ENCODE measurements at places on chromosomes 7 and 10.

DNA sequence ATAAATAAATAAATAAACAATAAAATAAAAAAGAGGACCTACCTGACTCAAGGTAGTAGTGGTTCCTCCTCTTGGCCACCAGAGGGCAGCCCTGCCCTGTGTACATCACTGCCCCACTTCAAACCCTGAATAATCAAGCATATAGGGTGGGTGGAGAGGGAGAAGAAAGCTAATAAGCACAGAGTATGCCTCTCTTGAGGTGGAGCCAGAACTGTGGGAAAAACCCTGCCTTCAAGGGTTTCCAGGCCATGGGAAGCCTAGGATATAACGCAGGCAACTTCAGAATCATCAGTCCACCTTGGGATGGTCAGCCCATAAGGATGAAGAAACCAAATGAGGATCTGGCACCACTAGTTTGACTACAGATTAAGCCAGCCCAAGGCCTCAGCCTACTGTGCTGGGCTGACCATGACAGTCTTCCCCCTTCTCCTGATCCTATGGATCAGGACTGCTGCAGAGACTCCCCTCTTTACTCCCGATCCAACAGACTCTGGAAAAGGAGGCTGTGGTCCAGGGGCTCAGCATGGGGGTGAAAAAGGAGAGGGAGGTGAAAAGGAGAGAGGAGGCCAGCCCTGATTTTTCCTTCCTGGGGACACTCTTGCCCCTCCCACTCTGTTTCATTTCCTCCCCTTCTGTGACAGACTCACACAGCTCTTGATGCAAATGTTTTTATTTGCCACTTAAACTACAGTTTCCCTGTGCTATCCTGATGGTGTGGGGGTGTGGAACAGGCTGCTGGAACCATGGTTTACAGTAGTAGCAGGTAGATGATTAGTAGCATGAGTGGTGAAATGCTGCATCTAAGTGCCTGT, 10.1 kb downstream of the AVPI1 start:
- no peak for DNase-seq

DNA sequence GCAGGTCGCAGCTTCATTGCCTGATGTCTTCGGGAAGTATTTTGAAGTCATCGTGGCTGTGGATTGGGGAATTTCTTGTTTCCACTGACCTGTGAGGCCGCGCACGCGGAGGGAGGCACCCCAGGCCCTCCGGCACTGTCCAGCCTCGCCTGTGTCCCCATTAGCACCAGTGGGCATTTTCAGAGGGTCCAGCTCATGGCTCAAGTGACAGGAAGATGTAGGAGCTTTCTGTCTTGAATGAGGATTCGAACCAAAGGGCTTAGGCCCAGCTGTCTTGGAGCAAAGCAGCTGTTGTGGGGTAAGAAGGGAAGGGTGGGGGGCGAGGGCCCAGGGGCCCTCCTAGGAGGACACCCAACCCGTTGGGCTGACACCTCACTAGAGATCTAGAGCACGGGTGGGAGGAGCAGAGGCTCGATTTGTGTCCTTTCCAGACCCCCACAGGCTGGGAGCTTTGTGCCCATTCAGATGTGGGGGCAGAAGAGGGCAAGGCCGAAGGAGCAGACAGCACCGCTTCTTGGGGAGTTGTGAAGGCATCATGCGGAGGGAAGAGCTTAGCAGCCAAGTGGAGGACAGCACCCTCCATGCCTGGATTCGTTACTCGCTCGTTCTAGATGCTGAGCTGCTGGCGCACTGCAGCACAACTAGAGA, 914 bp downstream of the ZNF37A start:
- DNase-seq: no peak

- DNase-seq: no peak
Observed at GRCh38 chr10:43943119-43943817, 294.6 kb upstream of the ZNF32 start.

DNA sequence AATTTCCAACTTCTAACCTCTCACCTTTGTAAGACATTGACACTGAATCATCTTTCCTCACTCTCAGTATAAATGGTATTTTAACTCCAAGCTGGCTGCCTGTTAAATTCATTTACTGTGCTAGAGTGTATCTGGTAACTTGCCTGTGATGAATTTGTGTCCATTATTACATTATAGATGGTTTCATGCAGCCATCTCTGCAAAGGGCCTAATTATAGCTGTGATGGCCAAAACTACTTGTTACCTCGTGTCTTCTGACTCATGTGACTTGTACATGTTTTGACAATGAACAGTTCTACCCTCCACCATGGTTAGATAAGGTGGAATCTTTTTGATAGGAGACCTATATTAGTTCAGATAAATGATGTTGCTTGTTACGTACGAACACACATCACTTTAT, 392.0 kb downstream of the PAXIP1 start:
- DNase-seq: no peak

DNA sequence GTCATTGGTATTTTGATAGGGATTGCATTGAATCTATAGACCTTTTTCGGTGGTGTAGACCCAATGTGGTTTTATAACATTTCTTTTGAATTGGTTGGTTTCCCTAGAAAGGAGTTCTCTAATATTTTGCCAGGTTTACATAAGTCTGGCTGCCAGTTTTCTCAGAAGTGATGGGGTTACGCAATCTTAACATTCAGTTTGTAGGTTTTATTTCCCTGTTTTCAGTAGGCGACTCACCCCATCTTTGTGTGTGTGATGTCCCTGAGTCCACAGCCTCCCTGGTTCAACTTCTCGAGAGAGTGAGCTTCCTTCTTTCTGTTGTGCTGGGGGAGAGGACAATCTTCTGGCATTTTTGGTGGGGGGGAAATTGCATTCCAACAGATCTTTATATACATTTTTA, 9.6 kb upstream of the KIF5B start:
- no peak for DNase-seq

DNA sequence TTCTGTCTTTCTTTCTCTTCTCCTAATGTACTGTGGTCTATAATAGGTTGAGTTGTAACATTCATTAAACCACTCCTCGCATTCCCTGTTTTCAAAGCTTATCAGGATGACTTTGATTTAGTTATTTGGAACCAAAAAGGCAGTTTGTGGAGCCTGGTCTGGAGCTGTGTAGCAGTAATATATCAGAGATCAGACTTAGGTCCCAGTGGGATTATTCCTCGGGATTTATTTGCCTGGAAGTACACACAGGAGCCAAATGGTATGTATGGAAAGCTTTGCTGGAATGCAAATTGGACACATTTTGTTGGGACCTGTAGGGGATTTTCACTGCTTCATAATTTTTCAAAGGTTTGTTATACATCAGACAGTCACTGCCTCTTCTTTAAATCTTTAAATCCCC, 40.9 kb downstream of the GBF1 start:
- no peak for DNase-seq

- no peak for DNase-seq
Observed at GRCh38 chr7:150732786-150733481, 4.3 kb upstream of the GIMAP5 start.

DNA sequence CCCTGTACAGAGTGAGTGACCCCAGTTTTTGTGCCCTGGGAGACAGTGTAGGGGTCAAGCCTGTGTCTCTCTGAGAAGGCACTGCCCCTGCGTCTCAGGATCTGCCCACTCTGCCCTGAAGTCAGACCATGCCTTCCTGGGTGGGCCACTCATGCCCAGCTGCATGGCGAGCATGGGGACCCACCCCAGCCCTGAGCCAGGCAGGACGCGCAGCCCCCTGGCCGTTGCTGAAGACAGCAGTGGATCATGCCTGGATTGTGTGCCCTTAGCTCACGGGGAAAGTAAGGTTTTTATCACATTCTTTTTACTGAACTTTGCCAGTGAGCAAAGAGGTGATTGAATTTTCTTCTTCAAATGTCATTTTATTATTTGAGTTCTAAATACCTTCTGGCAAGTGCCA, 66.2 kb downstream of the WDR37 start:
- no peak for DNase-seq

DNA sequence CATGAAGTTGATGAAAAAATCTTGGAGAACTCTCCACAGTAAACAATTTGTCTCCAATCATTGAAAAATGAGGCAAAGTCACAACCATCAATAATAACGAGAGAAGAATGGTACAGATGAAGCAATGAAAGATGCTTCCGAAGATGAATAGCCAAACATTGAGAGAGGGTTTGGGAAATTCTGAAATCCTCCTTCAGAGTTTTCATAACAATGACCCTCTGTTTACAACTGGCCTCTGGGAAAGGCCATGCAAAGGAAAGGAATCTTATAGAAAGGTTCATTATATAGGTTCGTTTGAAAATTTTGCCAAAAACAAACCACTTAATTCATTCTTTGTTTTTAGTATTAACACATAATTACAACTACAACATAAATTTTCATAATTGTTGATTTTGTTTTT, 166.5 kb downstream of the ABCA13 start:
- DNase-seq: no peak

GRCh38 chr10:15591937-15592336, 127.8 kb downstream of the ITGA8 start:
- no peak for DNase-seq

DNA sequence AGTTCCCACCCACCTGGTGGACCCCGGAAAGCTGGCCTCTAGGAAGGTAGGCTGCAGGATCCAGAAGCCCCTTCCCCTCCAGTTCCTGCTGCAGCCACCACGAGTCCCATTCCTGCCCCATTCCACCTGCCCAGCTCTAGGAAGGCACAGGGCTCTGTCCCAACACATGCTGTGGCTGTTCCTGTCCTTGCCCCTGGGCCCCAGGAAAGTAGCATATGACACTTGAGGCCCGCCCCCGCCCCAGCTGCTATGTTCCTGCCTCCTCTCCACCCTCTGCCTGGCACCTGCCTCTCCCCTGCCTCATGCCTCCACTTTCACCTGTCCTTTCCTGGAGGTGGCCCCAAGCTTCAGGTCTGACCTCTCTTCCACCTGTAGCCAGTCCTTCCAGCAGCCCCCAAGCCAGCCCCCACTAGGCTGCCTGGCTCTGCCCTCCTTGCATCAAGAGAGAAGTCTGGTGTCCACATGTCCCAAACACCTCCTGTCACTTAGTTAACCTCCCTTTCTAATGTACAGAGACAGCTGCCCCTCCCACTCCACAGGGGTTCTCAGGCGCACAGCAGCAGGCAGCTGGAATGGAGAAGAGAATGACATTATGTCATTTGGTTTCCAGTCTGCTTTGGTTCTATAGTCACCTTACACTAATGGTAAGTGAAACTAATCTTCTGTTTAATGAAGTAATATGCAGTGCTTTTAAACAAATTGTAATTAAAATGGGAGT, 22.7 kb downstream of the YKT6 start:
- no peak for DNase-seq

- no peak for DNase-seq
Observed at GRCh38 chr10:77608281-77608680, 29.3 kb downstream of the KCNMA1 start.

DNA sequence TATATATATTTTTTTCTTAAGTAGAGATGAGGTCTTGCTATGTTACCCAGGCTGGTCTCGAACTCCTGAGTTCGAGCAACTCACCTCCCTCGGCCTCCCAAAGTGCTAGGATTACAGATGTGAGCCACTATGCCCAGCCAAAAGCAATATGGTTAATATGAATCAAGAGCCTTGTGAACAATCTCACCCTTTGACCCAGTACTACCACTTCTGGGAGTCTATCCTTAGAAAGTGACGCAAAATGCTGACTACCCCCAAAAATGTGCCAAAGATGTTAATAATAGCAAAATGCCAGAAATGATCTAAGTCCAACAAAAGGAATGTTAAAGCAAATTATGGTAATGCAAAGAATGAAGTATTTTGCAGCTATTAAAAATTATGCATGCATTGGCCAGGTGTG, 44.3 kb downstream of the HOXA1 start:
- no peak for DNase-seq

GRCh38 chr10:6578251-6578771, 1.8 kb downstream of the PRKCQ start:
- DNase-seq: no peak

- DNase-seq: no peak
Observed at GRCh38 chr7:129952086-129952652, 591 bp downstream of the UBE2H start.

GRCh38 chr10:94607111-94607510, 61.5 kb downstream of the HELLS start:
- no peak for DNase-seq

DNA sequence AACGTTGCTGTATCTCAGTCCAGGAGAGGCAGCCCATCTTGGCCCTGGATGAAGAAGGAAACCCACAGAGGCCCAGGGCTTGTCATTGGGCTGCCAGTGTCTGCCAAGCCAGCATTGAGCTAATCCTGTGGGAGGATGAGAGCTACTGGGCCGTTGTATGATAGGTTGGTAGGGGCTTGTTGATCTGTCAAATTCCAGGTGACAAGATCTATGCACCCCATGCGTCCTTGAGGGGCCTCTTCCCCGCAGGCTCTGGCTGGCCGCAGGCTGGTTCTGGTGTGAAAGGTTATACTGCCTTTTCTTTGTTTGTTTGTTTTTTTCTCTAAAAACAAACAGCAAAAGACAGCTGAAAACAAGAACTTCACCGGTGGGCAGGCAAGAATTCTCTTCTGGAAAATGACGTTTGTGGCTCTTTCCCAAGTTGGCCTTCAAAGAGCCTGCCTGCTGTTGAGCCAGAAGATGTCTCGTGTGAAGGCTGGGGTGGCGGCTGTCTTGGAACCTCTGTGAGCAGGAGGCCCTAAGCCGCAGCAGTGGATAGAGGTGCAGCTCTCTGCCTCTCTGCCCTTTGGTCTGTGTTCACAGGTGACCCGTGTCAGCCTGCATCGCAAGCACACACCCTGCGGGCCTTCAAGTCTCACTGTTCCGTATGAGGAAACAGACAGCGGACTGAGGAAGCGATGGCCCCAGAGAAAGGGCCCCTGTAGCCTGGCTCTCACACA, 23.3 kb downstream of the CYP17A1 start:
- no peak for DNase-seq

DNA sequence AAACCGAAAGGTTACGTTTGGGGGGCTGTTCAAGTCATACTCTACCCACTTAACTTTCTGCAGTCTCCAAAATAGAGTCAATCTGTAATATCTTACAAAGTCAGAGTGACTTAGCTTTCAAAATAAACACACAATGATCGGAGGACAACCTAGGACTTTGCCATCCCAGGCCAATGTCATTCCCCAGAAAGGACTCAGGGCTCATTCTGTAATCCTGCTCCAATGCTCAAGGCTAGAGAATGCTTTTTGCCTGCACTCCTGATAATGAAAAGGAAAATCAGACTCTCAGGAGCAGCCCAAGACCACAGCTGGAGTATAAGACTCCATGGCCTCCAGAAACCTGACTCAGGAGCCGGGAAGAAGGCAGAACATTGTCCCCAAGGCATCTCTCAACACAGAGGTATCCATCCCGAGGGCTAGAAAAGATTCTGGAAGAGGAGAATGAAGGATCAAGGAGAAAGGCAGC, 28.5 kb upstream of the ASCC1 start:
- no peak for DNase-seq

DNA sequence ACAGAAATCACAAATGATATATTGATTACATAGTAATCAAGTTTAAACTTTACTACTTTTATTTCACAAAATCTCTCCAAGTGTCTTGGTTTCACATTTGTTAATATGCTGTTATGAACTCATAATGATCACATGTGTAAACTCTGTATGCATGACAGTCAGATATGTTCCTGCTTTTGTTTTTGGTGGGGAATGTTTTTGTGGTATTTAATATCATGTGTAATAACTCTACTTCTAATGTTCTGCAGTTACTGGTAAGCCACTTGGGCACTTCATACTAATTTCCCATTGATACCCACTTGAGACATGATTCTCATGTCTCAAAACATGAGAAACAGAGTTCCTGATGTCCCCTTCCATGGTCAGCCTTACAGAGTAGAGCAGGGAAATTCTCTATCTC, 109.1 kb upstream of the INHBA start:
- DNase-seq: no peak

Data from stimulated activated CD8-positive, alpha-beta memory T cell treated with anti-CD3 and anti-CD28 coated beads, Interleukin-2, amount 100 ng/mL, for 1 hour (primary cell).